ENCODE measurements at places on chromosomes 16 and 17.

- DNase-seq, result no peak
These were observed 57.1 kb upstream of the PVALEF start for GRCh38 chr17:81108220-81108619.

DNA sequence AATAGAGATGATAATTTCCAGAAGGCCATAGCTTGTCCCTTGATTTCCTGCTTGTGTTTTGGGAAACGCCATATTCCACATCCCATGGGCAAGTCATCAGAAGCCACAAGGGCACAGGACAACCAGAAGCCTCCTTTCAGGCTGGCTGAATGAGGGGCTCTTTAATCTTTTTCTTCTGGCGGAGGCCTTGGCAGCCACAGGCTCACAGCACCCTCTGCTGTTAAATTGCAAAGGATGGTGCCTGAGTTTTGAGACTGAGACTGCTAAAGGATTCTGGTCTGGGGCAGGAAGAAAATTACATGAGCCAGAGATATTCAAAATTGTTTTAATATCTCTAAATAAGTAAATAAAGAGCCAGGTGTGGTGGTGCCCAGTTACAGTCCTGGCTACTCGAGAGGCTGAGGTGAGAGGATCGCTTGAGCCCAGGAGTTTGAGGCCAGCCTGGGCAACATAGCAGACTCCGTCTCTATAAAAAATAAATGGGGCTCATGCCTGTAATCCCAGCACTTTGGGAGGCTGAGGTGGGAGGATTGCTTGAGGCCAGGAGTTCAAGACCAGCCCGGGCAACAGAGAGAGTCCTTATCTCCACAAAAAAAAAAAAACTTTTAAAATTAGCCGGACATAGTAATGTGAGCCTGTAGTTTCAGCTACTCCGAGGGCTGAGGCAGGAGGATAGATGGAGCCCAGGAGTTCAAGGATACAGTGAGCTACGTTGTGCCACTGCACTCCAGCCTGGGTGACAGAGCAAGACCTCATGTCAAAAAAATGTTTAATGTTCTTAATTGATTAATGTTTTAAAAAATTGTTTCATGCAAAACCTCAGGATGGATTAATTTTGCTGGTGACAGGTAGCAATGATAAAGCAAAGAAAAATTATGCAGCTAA is 26.3 kb downstream of the AARSD1 start:
- no peak for DNase-seq

GRCh38 chr16:66245072-66245471 is 121.4 kb upstream of the CDH5 start:
- DNase-seq, result no peak

- no peak for DNase-seq
These were observed 106.2 kb upstream of the HS3ST4 start for GRCh38 chr16:25585526-25585925.

DNA sequence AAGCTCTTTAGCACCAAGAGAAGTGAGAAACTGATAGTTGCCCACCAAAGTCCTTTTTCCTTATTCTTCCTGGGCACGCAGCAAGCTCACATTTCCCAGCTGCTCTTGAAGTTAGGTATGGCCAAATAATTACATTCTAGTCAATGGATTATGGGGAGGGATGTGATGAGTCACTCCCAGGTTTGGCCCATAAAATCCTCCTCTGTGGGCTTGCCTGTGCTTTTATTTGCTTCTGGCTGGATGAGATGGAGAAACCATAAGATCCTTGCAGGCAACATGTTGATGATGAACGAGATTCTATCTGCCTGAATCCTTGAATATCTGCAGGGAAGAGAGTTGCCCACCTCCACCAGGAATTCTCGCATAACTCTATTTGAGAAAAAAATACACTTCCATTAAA is 568.3 kb upstream of the SALL1 start:
- DNase-seq, result no peak

DNA sequence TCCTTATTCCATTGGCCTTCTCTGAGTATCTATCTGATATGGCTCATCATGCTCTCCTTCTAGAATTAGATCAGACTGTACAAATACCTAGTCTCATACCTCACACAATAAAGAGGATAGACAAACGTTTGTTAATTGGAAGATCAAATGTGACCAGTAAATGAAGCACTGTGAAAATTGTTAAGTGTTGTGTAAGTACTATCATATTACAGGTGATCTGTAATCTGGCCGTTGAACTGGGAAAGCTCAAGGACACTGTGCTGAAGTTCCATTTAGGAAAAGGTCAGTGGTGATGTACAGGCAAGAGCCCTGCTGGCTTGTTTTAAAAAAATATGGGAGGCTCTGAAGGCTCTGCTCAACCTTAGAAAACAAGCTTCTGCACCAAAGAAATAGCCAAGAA is 38.5 kb upstream of the CORO6 start:
- no peak for DNase-seq

DNA sequence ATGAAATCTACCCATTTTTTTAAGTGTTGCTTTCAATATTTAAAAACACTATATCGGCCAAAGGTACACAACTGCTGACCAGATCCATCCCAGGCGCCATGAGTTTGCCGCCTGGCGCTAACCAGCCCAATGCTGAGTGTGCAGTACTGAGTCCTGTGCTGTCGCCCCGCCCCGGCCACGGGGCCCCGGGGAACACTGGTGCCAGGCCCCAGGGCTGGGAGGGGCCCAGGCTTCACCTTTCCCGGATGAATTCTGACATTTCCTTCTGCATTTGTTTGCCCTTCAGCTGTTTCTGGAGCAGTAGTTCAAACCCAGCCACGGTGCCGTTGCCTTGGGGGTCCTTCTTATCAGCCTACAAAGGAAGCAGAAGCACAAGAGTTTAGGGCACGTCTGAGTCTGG is 37.8 kb upstream of the RCVRN start:
- DNase-seq, result no peak

- no peak for DNase-seq
These were observed 131.8 kb downstream of the CDH11 start for GRCh38 chr16:64990101-64990500.

GRCh38 chr17:50458701-50459676 is 9.7 kb downstream of the CHAD start:
- DNase-seq, result no peak

Data from activated T-cell treated with anti-CD3 and anti-CD28 coated beads for 4 hours (primary cell).